SK-MEL-5 (cell line): ENCODE measurements at places on chromosomes 4 and X. TPM values are rescaled to one million over a fixed set of nuclear protein-coding genes. Genes with fewer than 3 reads are reported as not detected.

The CLDN22 gene
- not detected in 2 replicates for total RNA-seq

The FGF16 gene
- total RNA-seq, result not detected in 2 replicates

The SPIN2A gene
- total RNA-seq, result 0.26 TPM in 1 of 2 replicates, not detected in the other

The CHRNA9 gene
- total RNA-seq, result not detected in 2 replicates

The PWWP3B gene
- total RNA-seq, result 0.21 and 0.32 TPM in 2 replicates

The HSFX2 gene
- not detected in 2 replicates for total RNA-seq

The BEX2 gene
- 3.7 and 4.6 TPM in 2 replicates for total RNA-seq

The PAGE2B gene
- not detected in 2 replicates for total RNA-seq

The SATL1 gene
- total RNA-seq, result 0.05 TPM in 1 of 2 replicates, not detected in the other

The WDR44 gene
- total RNA-seq, result 8.3 and 8.5 TPM in 2 replicates

The TRIML2 gene
- not detected in 2 replicates for total RNA-seq

The VCX3B gene
- total RNA-seq, result not detected in 2 replicates

The IL13RA2 gene
- 206 and 223 TPM in 2 replicates for total RNA-seq

The CT55 gene
- 5.9 and 7.1 TPM in 2 replicates for total RNA-seq

The ARHGAP6 gene
- total RNA-seq, result 0.16 and 0.21 TPM in 2 replicates

The S100G gene
- not detected in 2 replicates for total RNA-seq

The LINC00632 gene
- 3.1 and 3.9 TPM in 2 replicates for total RNA-seq

The STATH gene
- 1.1 and 1.6 TPM in 2 replicates for total RNA-seq

The MORF4L2 gene
- total RNA-seq, result 469 and 495 TPM in 2 replicates

The SRPX2 gene
- total RNA-seq, result 0.72 and 1.6 TPM in 2 replicates

The TLR10 gene
- total RNA-seq, result 0.08 TPM in 1 of 2 replicates, not detected in the other

The DCAF4L1 gene
- total RNA-seq, result 0.18 and 0.21 TPM in 2 replicates

The HELT gene
- total RNA-seq, result not detected in 2 replicates

The FRMPD4 gene
- total RNA-seq, result not detected in 2 replicates

The FGA gene
- total RNA-seq, result not detected in 2 replicates

The GYG2 gene
- total RNA-seq, result 71.4 and 77.5 TPM in 2 replicates

The GAGE12F gene
- 0.66 TPM in 1 of 2 replicates, not detected in the other for total RNA-seq

The SASH3 gene
- total RNA-seq, result not detected in 2 replicates

The HERC5 gene
- total RNA-seq, result 5.3 and 6.1 TPM in 2 replicates

The MAGEC3 gene
- total RNA-seq, result 0.21 TPM in 1 of 2 replicates, not detected in the other

The NAP1L3 gene
- total RNA-seq, result 1.7 and 1.9 TPM in 2 replicates

The RLIM gene
- 62.9 and 67.4 TPM in 2 replicates for total RNA-seq

The FAM133A gene
- total RNA-seq, result 12.7 and 13.4 TPM in 2 replicates

The APELA gene
- not detected in 2 replicates for total RNA-seq

The GAGE12J gene
- total RNA-seq, result 37.1 TPM in 1 of 2 replicates, not detected in the other

The TRIM60 gene
- total RNA-seq, result not detected in 2 replicates

The GPAT3 gene
- 95.7 and 97.1 TPM in 2 replicates for total RNA-seq

The CETN2 gene
- 26.8 and 30.8 TPM in 2 replicates for total RNA-seq

The CTSO gene
- total RNA-seq, result 2.0 and 2.4 TPM in 2 replicates

The SORBS2 gene
- total RNA-seq, result 45.8 and 49.8 TPM in 2 replicates

The HSFX1 gene
- total RNA-seq, result 0.74 and 0.85 TPM in 2 replicates

The IQCM gene
- total RNA-seq, result not detected in 2 replicates

The EIF2S3 gene
- total RNA-seq, result 400 and 410 TPM in 2 replicates

The ARSJ gene
- 2.9 and 3.0 TPM in 2 replicates for total RNA-seq

The GSTCD gene
- 11.5 and 12.2 TPM in 2 replicates for total RNA-seq

The CDKL2 gene
- total RNA-seq, result not detected in 2 replicates

The UBE2K gene
- total RNA-seq, result 17.9 and 29.2 TPM in 2 replicates

The USP51 gene
- 7.2 and 8.0 TPM in 2 replicates for total RNA-seq

The DMRTC1 gene
- not detected in 2 replicates for total RNA-seq

The ARX gene
- 0.24 and 0.56 TPM in 2 replicates for total RNA-seq

The DMD gene
- total RNA-seq, result 12.8 and 12.9 TPM in 2 replicates

The F9 gene
- not detected in 2 replicates for total RNA-seq

The IL2 gene
- not detected in 2 replicates for total RNA-seq

The ADH1B gene
- not detected in 2 replicates for total RNA-seq

The NPY2R gene
- total RNA-seq, result not detected in 2 replicates
